ENCODE measurements at places on chromosomes 1 and 21. TPM values are rescaled to one million over a fixed set of nuclear protein-coding genes. Genes with fewer than 3 reads are reported as not detected.

DNA sequence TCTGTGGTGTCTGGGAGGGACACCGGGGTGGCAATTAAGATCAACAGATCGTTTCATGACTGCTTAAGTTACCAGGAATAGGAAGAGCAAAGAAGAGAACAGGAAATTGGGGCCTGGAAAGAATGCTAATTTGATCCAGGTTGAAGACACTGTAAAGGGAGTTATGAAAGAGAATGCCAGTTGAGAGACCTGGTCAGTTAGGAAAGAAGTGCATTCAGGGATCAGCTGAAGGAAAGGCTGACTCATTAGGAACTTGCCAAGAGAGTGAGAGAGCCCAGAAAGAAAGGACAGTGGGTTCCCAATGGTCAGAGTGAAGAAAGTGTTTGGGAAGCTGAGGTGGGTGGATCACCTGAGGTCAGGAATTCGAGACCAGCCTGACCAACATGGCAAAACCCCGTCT lies 119.6 kb downstream of the UBE2U start:
- DNase-seq, result no peak

CYYR1 gene
- 24.8 TPM for total RNA-seq

TSPAN2 gene
- 2.8 TPM for total RNA-seq

BRDT gene
- 2.8 TPM for total RNA-seq

- no peak for DNase-seq
Measured at GRCh38 chr1:101843160-101843559, 153.6 kb downstream of the OLFM3 start.

GRCh38 chr1:213136190-213136917 lies 85.3 kb downstream of the RPS6KC1 start:
- DNase-seq, result no peak

GRCh38 chr1:167614851-167615250 lies 15.2 kb upstream of the RCSD1 start:
- DNase-seq, result no peak

GJA5 gene
- total RNA-seq, result 45.2 TPM

DNA sequence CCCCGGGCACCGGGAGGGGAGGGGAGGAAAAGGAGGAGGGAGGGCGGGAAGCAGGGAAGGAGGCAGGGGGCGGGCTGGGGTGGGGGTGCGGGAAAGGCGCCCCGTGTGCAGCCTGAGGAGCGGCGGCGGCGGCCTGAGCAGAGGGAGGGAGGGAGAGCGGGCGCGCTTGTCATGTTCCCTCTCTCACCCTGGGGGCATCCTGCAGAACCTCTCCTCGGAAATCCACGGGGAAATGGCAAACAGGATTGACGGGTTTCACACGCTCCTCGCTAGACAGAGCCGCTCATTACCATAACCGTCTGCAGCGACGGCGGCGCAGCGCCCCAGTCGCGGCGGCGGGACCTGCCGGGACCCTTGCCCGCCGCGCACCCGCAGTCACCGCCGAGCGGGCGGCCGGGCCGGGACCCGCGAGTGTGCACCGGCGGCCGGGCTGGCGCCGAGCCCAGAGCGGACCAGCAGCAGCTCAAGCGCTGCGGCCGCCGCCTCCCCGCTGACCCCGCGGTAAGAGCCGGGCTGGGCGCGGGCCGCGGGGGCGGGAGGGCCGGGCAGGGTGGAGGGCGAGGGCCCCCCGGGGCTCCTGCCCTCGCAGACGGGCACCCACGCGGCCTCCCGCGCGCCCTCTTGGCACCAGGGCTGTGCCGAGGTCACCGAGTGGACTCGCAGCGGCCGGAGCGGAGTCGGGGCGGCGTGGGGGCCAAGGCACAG lies at the start of gene SERTAD4:
SERTAD4 (plus strand) TSS at position 286 of the 705 bp plus-strand sequence. CDS start 5,165 bp downstream, outside the sequence.
- DNase-seq, result no peak
